ENCODE measurements at places on chromosomes 13 and 19.

DNA sequence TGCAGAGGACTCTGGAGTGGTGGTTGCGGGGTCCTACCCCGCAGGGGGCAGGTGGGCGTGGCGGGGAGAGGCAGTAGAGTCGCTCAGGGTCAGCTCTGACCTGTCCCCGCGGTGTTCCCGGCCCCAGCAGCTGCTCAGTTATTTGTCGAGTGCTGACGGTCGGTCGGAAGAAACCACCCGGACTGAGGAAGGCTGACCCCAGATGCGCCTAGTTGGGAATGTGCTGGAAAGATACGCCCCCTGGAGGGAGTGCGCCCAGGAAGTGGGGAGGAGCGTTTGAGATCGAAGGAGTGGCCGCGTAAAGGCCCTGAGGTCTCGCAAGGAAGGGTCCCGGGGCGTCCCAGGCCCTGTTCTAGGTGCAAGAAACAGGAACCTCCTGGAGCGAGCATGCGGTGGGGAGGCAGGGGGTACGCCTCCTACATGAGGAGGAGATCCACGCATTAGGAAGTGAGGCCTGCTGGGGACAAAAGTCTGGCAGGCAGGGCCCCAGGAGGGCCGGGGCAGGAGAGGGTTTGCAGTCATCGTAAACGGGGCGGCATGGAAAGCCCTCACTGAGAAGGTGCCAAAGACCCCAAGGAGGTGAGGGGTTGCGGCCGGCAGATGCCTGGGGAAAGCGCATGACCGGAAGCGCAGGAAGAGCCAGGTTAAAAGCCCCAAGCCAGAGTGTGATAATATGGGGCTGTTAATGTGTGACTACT, 9.2 kb downstream of the CCDC8 start:
- no peak for DNase-seq

DNA sequence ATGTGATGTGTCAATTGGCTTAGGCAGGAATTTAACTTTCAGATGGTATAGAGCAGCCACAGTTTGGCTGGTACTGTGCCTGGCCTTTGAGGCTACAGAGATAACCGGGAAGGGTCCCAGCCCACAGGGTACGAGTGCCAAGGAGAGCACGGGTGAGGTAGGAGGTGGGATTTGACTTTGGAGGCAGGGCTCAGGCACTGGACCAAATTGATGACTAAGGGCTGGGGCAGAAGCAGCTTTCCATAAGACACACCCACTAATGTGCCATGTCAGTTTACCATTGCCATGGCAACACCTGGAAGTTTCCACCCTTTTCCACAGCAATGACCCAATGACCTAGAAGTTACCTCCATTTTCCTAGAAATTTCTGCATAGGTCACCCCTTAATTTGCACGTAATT, 466.2 kb downstream of the TSHZ3 start:
- DNase-seq, result no peak

DNA sequence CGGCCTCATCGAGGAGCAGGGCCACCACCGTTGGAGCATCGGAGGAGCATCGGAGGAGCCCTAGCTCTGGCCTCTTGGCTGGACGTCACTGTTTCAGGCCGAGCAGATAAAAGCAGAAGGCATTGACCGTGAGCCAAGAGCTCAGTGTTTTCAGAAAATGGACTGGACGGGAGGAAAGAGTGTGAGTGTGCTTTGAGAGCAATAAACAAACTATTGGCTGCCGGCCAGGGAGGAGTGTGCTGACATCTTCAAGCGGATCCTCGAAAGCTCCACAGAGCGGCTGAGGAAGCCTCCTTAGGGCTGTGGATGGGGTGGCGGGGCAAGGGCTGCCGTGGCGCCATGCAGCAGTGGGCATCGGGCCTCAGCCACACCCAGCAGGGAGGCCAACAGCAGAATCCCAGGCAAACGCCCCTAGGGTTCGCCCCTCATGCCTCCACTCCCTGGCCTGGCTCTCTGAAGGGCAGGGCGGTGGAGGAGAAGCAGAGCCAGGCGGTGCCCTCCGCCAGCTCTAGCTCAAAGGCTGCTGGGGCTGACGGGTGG, 41.8 kb downstream of the IRS2 start:
- DNase-seq, result peak; percentile 17

GRCh38 chr13:75876142-75877050, 240.3 kb downstream of the LMO7 start:
- DNase-seq, result no peak

- no peak for DNase-seq
Observed at GRCh38 chr13:74204602-74205312, 70.6 kb upstream of the KLF12 start.

- DNase-seq, result peak; percentile 88
Observed at GRCh38 chr19:45467456-45468158, at the start of gene FOSB. FOSB (plus strand) TSS chr19:45467996; CDS start chr19:45468587, 591 bp downstream.

DNA sequence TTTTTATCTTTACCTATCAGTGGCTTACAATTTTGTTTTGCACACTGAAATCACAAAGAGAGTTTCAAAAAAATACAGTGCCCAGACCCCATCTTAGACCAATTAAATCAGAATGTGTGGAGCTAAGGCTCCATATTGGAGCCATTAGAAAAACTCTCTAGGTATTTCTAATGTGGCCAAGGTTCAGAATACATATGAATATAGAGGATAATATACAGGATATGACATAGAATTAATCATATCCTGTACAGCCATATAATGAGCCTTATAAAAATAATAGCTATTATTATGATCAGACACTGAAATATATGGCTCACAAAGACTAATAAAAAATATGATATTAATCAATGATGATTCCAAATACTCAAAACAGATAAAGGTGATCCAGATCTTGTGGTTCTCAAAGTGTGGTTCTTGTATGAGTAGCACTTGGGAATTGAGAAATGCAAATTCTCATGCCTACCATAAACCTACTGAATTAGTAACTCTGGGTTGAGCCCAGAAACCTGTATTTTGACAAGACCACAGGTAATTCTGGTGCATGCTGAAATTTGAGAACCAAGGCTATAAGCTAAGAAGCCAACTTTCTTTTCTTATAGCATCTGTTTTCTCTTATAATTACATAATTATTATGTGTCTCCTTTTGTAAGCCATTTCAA, 408.0 kb downstream of the DIAPH3 start:
- no peak for DNase-seq

- no peak for DNase-seq
Observed at GRCh38 chr13:30493658-30494381, 28.1 kb upstream of the HMGB1 start.

- no peak for DNase-seq
Observed at GRCh38 chr13:111611651-111612050, 291.2 kb downstream of the TEX29 start.

DNA sequence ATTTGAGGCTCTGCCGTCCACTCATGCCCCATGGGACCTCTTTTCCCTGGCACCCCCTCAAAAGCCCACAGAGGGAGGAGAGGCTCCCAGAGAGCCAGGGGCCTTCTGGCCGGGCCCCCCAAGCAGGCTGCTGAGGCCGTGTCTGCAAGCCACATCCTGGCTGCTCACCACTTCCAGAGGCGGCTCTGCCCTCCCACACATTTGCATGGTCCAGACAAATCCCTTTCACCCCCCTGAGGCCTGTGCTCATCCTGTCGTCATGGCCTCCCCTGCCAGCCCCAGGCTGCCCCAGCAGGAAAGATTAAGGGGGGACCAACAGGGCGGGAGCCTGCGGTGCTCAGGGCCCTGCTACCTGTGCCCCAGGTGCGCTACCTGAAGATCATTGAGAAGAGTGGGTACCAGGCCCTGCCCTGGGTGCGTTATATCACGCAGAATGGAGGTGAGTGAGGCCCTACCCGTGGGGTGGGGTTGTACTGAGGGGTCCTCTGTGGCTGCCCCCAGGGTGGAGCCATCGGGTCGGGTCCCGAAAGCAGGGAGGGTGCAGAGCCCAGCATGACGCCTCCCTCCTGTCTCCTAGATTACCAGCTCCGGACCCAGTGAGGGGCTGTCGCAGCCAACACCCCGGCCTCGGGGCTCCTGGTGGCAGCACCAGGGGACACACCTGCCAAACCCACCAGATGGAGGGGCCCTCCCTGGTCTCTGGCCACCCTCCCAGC, 36.3 kb downstream of the AP1M1 start:
- no peak for DNase-seq

DNA sequence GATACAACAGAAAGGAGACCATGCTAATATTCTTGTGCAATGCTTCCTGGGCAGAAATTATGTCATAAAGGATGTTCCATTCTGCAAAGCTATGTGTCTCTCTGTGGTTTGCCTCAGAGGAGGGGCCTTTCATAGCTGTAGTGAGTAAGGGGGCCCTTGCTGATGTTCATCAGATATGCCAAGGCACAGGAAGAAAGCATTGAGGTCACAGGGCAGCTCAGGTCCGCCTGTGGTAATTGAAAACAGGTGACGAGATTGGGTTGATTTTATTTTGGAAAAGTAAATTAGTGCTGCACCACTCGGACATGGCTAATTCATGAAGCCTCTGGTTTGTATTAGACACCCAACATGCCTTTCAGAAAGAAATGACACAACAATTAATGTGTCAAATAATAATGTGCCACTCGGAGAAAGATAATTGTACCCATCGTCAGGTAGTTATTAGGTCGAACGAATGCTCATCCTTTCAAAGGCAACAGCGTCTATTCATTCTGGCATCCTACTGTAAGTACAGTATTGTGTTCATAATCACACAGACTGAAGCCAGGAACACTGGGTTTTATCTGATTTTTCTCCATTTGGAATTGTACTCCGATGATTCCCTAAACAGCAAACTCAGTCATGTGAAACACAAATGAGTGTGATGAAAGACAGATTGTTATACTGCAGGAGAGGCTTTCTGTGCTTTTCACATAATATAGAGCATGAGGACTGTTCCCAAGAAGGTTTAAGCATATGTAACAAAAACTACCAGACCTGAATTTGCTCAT, 421.6 kb upstream of the KLF12 start:
- DNase-seq, result no peak

DNA sequence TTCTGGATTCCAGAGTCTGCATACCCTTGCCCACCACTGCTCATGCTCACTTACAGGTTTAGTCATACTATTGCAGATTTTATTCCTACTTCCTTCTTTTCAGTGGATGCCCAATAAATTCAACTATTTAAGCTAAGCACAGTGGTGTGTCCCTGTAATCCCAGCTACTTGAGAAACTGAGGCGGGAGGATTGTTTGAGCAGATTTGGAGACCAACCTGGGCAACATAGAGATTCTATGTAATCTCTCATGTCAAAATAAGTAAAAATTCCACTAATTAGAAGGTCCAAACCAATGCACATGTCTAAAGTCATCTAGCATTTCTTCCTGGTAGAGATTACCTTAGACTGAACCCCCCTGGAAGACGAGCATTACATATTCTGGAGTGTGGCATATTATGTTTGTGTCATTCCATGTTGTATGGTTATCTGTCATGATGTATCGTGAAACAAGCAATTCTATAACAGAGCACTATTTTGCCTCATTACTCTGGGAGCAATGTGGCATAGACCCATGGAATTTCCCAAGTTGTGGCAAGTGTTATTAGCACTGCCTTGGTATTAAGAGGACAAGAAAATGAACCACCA, 8.3 kb downstream of the HMGB1 start:
- DNase-seq, result no peak

GRCh38 chr13:56134524-56134923, 1006.2 kb upstream of the PRR20A start:
- DNase-seq, result no peak

- no peak for DNase-seq
Observed at GRCh38 chr19:22332924-22333323, 46.7 kb downstream of the ZNF729 start.

- DNase-seq, result no peak
Observed at GRCh38 chr13:30027569-30028455, 177.4 kb upstream of the UBL3 start.

DNA sequence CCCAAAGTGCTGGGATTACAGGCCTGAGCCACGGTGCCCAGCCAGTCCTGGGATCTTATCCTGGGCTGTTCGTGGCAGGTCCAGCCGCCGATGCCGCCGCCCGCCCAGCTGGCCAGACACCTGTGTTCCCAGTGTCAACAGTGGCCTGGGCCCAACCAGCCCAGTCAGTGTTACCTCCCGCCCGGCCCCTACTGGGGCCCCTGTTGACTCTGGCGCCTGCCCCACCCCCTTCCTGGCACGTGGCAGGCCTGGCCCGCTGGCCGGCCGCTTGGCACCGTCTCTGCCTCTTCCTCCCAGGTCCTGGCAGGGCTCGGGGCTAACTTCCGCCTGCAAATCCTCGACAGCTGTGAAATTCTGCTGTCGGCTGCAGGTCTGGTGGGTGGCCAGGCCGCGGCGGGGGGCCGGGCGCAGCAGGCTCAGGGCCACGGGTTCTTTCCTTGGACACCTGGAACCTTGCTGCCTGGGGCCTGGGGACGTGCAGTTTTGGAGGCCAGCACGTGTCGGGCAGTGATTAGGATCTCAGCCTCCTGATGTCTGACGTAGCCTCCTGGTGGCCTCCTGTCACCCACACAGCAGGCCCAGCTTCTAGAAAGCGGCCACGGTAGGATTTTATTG, 9.1 kb downstream of the ARID3A start:
- peak; percentile 83 for DNase-seq

- no peak for DNase-seq
Observed at GRCh38 chr13:111476197-111476596, 155.8 kb downstream of the TEX29 start.

- DNase-seq, result no peak
Observed at GRCh38 chr13:27607125-27607524, 13.2 kb downstream of the LNX2 start.

- DNase-seq, result no peak
Observed at GRCh38 chr13:43786472-43786765, 353 bp downstream of the ENOX1 start.

- no peak for DNase-seq
Observed at GRCh38 chr13:47326061-47326460, 429.2 kb upstream of the HTR2A start.

All from C1 segment of cervical spinal cord (tissue), 14 donors.